Sciatic nerve (tissue), 2 donors: ENCODE measurements at places on chromosomes 6 and 20.

- no peak for DNase-seq
These were observed 19.0 kb upstream of the TRDN start for GRCh38 chr6:123655521-123656306.

DNA sequence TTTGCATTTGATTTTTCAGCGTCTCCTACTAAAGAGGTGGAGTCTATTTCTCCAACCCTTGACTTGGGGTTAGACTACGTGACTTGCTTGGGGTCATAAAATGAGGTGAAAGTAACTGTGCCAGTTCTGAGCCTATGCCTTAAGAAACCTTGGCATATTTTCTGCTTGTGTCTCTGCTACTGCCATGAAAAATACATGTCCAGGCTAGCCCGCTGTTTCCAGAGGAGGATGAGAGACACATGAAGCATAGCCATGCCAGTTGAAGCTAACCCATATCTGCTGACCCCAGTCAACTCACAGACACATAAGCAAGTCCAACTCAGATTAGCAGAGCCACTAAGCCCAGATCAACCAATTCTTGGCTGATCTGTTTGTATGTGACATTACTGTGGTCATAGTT lies 38.7 kb downstream of the SCP2D1 start:
- DNase-seq = no peak

DNA sequence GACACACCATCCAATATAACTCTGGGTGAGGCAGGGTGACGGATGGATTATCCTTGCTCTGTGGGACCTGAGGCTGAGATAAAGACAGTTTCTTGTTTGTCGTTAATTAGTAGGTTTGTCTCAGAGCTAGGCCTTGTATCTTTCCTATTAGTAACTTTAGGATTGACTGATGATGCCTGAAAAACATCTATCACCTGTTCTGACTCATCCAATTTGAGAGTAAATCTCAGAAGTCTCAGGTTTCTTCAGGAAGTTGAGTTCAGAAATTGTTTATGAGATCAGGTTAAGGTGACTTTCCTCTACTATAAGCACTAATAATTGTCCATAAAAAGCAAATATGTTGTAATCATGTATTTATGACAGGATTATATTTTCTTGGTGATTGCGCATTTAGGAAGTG lies 129.5 kb upstream of the SUPT3H start:
- DNase-seq = no peak

GRCh38 chr20:51871943-51872342 lies 69.6 kb upstream of the SALL4 start:
- no peak for DNase-seq

DNA sequence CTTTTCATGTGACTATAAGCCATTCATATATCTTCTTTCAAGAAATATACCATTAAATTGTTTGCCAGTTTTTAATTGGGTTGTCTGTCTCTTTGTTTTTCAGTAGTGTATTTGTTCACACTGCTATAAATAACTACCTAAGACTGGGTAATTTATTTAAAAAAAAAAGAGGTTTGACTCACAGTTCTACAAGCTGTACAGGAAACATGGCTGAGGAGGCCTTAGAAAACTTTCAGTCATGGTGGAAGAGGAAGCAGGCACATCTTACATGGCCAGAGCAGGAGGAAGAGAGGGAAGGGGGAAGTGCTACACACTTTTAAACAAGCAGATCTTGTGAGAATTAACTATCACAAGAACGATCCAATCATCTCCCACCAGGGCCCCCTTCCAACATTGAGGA lies 255.3 kb downstream of the EPM2A start:
- DNase-seq = no peak

DNA sequence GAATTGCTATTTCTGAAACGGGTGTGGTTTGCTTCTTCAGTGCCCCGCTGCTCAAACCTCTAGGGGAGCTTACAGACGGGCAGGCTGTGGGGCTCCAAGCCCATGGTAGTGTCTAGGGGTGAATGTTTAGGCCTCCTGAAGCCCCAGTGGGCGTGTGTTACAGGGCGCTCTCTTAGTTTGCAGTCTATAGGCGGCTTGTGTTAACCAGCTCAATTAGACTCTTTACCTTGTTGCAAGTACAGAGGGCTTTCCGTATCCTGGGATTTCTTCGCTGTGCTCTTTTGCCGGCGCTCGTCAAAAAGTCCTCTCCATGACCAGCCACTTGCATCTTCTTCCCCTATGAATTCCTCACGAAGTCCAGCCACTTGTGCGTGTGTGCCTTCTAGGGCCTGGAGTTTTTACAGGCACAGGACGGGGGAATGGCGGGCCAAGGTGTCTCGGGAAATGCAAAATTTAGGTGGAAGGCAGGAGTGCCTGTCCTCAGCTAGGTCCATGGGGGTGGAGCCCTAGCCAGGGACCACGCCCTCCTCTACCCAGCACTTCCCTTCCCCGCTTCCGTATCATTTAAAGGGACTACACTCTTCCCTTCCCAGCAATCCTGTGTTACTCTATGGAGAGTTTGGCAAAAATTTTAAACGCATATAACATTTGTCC lies 94.5 kb downstream of the HTR1B start:
- DNase-seq = no peak

- DNase-seq = no peak
These were observed 25.9 kb downstream of the FAM209B start for GRCh38 chr20:56558968-56559367.

GRCh38 chr20:37968841-37969401 lies 64.3 kb downstream of the TTI1 start:
- no peak for DNase-seq

DNA sequence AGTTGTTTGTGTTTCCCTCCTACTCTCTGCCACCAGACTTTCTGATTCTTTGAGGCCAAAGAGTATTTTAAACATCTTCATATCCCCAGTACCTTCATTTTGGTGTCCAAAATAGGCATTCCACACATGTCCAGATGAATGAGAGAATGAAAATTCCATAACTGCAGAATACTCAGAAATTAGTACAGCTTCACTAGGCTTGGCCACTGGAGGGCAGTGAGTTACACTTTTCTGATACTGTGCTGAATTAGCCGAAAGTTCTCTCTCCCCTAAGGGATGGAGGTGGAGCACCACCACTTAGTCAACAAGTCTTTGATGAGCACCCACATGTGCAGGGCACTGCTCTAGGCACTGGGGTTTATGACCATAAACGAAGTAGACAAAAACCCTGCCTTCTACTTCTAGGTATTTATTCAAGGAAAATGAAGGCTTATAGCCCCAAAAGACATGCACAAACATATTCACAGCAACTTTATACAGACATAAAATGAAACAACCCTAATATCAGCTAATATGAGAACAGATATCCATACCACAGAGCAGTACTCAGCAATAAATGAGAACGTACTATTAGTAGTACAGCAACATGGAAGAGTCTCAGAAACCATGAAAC lies 46.1 kb upstream of the TMEM217 start:
- DNase-seq = no peak

DNA sequence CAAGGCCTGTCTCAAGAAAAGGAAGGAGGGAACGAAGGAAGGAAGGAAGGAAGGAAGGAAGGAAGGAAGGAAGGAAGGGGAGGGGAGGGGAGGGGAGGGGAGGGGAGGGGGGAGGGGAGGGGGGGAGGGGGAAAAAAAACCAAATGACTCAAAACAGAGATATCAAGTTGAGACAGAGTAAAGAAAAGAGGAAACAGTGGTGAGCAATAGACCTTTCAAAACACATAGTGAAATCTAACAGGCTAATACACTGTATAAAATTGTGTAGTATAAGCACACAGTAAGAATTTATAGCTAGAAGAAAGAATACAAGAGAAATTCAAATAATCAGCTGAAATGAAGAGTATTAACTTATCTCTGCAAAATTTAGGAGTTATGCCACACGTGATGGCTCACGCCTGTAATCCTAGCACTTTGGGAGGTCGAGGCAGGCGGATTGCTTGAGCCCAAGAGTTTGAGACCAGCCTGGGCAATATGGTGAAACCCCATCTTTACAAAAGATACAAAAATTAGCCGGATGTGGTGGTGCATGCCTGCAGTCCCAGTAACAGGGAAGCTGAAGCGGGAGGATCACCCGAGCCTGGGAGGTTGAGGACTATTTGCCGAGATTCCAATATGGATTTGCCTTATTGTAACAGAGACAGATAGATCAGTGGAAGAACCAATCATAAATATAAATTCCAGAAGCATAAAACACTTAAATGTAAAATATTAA lies 123.2 kb downstream of the PRND start:
- no peak for DNase-seq

- no peak for DNase-seq
These were observed 41.8 kb downstream of the TIAM2 start for GRCh38 chr6:155036907-155037306.

DNA sequence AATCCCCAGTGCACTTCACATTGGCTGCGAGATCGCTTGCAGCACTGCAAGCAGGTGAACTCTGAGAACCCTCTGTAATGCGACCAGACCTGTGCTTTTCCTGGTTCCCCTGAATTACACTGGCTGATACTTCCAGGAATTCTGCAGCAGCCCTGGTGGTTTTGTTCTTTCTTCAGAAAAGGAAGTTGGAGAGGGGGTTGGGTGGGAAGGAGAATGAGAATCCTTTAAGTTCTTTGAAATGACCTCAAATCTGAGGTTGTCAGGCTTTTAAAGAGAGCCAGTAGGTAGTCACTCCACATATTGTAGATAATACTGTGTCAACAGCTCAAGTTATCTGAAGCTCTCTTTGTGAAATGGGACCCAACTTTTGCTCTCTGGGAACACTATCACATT lies 62.4 kb downstream of the GCNT2 start:
- DNase-seq = no peak

DNA sequence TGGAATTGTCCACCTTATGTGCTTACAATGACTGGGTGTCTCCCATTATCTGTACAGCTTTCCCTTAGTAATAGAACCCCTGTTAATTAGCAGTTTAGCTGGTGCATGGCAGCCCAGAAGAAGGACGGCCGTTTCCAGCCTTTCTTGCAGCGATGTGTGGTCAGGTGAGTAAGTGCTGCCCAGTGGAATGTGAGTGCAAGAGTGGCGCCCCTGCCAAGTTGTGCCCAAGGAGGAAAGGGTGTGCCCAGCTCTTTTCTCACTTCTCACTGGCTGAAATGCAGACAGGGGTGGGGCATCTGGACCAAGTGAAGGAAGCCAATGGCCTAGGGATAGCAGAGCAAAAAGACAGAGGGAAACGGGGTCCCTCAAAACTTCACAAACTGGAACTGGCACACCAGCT lies 296.8 kb downstream of the PREX1 start:
- DNase-seq = no peak

DNA sequence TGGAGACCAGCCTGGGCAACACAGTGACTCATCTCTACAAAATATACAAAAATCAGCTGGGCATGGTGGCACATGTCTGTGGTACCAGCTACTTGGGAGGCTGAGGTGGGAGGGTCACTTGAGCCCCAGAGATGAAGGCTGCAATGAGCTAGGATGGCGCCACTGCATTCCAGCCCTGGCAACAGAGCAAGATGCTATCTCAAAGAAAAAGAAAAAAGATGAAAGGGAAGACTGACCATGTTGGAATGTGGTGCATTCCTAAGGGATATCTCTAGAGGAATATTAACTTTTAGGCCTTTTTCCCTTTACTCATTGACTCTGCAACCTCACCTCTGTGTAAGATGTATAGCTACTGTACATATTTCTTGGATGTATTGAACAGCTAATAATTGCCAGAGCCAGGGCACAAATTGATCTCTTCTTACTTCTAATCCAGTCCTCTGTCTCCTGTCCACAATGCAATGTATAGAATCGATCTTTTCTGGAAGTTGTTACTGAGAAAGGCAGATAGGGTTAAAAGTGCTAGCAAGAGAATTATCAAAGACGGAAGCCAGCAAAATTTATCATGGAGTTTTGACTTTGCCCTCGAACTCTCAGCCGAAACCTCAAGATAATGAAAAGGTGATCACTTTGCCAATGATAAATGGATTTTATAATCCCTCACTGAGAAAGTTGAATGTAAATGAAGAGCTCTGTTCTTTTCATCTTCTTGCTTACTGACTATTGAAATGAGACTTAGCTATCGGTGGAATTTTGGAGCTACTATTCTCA lies 46.3 kb downstream of the GCNT2 start:
- no peak for DNase-seq

- no peak for DNase-seq
These were observed 55.1 kb downstream of the STAU1 start for GRCh38 chr20:49132995-49133478.

- DNase-seq = peak; percentile 17
These were observed 51.9 kb upstream of the MRPS10 start for GRCh38 chr6:42269553-42269952.

GRCh38 chr20:23114018-23114417 lies 27.9 kb upstream of the CD93 start:
- DNase-seq = no peak

- DNase-seq = no peak
These were observed 521.0 kb upstream of the EPHA7 start for GRCh38 chr6:93940381-93940780.

DNA sequence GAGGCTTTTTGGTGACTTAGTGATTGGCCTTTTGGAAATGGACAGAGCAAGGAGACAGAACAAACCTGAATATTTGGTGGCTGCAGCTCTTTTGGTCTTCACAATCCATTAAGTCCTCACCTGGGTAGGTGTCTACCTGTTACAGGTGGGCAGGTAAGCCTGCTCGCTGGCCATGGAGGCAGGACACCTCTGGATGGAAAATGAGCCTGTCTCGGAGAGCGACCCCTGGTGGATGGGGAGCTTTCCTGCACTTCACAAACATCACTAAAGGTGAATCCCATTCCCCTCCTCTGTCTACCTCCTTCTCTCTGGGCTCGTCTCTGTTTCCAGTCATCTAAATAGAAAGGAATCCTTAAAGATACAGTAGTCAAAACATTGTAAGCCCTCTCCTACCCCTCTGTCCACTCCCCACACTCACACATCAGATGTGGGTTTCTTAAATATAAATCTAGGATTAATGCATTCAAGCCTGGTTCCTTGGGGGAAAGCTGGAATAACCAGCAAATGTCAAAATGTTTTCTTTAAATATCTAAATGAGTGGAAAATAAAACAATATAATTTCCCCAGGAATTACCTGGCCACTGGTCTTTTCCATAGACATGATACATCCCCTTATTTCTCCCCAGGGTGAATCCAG lies 304.9 kb downstream of the CDH26 start:
- DNase-seq = no peak

GRCh38 chr6:134381959-134382358 lies 64.0 kb upstream of the SGK1 start:
- no peak for DNase-seq

DNA sequence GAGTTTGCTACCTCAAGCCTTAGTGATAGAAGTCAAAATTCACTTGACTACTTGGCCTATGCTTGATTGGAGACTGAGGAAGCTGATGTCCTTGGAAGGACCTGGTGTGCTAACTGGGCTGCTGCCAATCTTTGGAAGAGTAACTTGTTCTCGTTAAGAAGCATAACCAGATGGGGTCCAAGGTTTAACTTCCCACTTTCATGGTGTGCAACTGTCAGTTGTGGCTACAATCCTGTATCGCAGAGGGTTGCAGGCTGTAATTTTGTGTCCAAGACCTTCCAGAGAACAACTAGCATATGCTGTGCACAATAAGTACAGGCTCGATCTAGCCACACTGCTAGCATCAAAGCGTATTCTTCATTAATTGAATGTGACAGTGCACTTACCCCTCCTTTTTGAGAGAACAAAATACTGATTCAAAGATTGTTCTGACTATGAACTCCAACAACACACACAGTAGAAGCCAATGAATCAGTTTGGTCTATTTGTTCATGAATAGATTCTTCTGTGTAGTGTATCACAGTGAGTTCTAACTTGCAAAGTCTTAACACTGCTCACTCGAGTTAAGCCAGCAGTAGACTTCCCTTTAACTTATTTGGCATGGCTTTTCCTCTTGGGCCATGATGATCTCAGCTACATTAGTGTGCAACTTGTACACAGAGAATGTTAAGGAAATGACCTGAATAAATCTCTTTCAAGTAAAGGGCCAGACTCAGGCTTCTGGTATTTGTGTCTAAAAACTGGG lies 15.8 kb upstream of the PLCB1 start:
- no peak for DNase-seq

- no peak for DNase-seq
These were observed 69.1 kb downstream of the ELOVL4 start for GRCh38 chr6:79878142-79878748.
